ENCODE measurements at places on chromosomes 5 and 9.

GRCh38 chr9:131608493-131609037, 63.2 kb downstream of the PRRT1B start:
- DNase-seq = no peak

DNA sequence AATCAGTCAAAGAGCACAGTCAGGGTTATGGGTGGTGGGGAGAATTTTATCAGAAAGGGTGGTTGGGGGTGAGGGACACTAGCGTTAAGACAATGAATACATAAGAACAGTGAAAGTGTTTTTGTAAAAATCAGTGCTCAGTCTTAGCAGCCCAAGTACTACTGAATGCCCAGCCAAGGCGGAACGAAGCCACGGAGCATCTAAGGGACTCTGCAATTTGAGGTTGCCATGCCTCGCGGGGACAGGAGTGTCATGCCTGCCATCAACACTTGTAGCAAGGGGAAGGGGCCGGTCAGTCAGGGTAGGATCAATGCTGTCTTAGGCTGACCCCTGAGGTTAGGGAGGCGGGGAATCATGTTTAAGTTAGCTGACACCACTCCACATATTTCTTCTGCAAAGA, 13.3 kb downstream of the FSTL4 start:
- no peak for DNase-seq

- no peak for DNase-seq
These were observed 11.8 kb upstream of the CHD1 start for GRCh38 chr5:98940581-98940980.

DNA sequence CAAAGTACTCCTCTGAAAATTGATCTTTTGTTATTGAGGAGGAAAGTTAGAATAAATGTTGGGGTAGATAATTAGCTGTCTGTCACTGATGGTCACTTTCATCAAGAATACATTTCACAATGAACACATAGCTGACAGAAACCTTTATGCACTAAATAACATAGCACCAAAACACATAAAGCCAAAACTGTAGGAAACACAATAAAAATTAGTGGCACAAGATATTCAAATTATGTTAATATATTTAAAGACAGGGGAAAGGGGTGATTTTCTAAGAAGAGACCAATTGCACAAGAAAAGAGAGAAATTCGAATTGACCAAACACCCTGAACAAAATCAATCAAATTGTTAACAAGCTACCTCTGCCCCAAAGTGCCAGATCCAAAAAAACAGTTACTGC, 89.7 kb downstream of the AK8 start:
- DNase-seq = no peak

- no peak for DNase-seq
These were observed 192.1 kb upstream of the RGMB start for GRCh38 chr5:98581112-98581997.

- DNase-seq = no peak
These were observed 1.4 kb upstream of the TTC1 start for GRCh38 chr5:160007514-160007913.

DNA sequence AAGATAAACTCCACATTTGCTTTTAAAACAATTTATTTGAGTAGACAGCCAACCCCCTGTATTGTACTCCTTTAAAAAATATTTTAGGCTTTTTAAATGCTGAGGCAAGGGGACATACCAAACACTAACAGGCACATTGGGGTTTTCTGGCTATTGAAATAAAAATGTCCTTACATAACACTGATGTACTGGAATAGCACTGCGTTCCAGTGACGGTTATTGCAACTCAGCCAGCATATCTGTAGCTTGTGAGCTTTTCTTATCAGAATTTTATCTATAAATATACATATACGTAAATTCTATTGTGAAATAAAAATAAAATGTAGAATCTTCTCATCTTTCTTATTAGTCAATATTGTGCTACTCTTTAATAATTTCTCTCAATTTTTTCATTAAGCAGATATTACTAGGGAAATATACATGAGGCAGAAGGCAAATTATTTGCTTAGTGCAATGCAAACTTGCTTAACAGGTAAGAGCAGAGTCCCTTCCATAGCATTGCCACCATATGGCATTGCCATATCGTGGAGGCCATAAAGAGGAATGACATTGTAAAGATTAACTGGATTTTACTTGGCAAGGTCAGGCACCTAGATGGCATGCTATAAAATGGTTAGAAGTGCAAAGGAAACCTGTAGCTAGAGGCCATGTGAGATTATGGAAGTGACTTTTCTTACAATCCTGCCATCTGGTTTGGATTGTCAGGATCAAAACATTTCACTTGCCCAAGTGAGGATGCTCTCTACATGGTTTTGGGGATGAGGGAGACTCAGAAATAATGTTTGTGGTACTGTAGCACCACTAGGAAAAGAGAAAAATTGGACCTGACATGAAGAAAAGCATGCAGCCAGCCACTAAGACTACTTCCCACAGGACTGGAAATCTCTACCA, 94.8 kb upstream of the CDKN2B start:
- no peak for DNase-seq

GRCh38 chr5:115932991-115933390, 29.3 kb upstream of the LVRN start:
- DNase-seq = no peak

GRCh38 chr5:132256783-132257130, 739 bp upstream of the PDLIM4 start:
- no peak for DNase-seq

- DNase-seq = no peak
These were observed 18.2 kb downstream of the PPP2R2B start for GRCh38 chr5:146860213-146860893.

DNA sequence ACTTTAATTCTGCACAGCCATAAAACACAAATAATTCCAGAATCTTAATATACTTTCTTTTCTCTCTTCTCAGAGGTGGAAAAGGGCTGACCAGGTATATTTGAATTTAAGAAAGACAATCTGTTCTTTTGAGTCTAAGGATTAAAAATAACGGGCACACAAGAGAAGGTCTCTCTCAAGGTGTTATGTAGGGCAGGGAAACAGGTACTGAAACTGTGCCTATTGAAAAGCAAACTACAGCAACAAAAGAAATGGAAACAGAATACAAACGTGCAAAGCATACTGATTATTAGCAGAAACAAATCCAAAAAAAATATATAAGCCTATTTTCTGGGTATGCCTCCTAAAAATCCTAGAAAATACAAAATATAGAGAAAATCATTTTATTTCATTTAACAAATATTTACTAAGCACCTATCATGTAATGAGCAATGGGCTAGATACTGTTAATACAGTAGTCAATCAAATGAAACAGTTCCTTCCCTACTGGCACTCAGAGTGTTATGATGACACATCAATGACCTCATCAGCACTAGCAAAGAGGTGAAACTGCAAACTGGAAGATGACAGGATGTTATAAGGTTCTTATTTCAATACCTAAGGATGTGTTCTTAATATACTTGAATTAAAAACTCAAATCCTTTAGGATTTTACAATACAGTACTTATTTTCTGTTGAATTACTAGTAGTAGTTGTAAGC, 87.7 kb downstream of the AUH start:
- DNase-seq = no peak

GRCh38 chr5:141172381-141173204, at the start of gene PCDHB7:
Gene PCDHB7 (plus strand): TSS chr5:141172644. CDS start chr5:141172836, 192 bp downstream.
- DNase-seq = no peak

DNA sequence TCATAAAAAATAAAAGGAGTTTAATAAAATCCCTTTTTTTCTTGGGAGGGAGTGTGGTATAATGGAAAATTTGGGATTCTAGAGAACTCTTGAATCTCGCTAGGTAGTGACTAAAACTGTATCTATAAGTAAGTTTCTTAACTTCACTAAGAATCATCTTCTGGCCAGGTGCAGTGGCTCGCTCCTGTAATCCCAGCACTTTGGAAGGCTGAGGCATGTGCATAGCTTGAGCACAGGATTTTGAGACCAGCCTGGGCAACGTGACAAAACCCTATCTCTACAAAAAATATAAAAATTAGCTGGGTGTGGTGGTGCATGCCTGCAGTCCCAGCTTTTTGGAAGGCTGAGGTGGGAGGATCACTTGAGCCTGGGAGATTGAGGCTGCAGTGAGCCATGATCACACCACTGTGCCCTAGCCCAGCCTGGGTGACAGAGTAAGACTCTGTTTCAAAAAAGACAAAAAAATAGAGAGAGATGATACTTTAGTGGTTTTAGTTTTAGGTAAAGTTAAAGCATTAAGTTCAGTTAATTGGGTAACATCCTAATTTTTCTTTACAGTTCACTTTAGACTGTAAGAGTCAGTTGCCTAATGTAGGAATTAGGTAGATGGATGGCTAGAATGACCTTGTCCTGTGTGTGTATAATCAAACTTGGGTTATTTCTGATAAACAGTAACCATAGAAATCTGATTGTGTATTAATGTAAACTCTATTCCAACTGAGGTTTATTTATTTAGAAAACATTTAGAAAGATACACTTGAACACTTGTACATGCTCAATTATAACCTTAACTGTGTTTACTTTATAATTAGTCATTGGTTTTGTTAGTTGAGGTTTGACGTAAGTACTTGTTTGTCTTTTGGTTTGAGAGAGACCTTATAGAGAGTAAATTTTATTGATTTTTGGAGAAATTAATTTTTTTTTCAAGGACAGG, 17.8 kb downstream of the UNC13B start:
- DNase-seq = no peak

GRCh38 chr5:77168161-77168878, 42.2 kb upstream of the PDE8B start:
- DNase-seq = no peak

- DNase-seq = no peak
These were observed 852 bp downstream of the ZNF354C start for GRCh38 chr5:179061025-179061424.

GRCh38 chr9:109963079-109963478, 183.1 kb downstream of the PALM2AKAP2 start:
- no peak for DNase-seq

DNA sequence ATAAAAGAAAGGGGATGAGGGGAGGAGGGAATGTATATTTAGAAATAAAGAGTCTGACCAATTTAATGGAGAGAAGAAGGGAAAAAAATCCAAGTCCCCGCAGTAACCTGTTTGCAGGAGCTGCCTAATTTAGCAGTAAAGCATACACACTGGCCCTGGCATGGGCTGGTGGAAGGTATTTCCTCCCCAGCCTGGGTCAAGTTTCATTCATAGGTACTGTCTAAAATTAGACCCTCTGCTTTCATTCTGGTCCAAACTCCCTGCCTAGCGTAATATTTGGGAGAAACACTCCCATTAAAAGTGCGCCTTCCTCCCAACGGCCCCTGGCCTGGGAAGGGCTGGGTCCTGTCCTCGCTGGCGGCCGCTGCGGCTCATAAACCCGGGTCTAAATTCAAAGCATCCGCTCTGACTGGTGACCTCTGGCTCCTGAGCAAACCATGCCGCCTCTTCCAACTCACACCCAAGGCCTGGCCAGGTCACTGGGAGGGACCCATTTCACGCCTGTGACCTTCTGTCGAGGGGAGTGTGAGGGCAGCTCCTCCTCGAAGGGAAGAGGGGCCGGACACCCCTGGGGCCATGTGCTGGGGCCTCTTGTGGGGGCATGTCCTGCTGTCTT, 123.2 kb downstream of the FGF18 start:
- DNase-seq = no peak

DNA sequence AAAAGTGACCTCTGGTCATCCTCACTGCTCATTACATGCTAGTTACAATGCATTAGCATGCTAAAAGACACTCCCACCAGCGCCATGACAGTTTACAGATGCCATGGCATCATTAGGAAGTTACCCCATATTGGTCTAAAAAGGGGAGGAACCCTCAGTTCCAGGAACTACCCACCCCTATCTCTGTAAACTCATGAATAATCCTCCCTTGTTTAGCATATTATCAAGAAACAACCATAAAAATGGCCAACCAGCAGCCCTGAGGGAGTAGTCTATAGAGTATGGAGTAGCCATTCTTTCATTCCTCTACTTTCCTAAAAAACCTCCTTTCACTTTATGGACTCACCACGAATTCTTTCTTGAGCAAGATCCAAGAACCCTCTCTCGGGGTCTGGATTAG, 89.4 kb downstream of the ATPSCKMT start:
- no peak for DNase-seq

- no peak for DNase-seq
These were observed 53.8 kb downstream of the NR2F1 start for GRCh38 chr5:93636837-93637236.

- no peak for DNase-seq
These were observed 227.8 kb upstream of the CDH9 start for GRCh38 chr5:27266184-27266583.

GRCh38 chr9:1855726-1856125, 159.4 kb upstream of the SMARCA2 start:
- DNase-seq = no peak

DNA sequence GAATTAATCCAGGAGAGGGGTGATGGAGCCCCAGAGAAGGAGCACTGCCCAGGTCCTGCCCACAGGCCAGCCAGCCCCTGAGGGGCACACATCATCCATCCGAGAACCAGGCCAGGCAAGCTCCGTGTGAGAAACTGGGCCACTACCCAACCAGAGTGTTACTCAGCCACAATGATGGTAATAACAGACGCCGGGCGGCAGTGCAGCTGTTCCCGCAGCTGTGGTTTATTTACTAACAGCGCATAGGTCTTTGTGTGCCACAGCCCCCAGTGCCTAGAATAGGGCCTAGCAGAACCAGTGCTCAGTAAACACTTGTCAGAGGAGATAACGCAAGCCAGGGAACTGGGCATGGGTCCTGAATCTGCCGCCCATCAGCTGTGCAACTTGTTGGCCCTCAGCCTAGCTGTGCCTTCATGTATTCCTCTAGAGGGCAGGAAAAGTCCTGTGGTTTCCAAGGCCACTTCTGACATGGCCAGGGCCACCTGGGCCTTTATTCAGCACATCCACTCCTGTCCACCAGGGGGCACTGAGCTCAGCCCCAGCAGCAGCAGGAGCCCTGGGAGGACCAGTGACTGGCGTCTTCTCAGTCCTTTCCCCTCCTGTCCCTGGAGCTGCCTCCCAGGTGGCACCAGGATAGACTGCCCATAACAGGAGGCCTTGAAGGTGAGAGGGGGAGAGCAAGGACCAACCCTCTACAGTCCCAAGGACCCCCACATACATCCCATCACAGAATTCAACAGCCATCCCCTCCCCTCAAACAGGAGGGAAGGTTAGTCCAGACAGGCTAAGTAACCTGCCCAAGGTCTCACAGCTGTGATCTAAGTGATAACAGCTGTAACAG, 2.1 kb downstream of the MXD3 start:
- DNase-seq = no peak

DNA sequence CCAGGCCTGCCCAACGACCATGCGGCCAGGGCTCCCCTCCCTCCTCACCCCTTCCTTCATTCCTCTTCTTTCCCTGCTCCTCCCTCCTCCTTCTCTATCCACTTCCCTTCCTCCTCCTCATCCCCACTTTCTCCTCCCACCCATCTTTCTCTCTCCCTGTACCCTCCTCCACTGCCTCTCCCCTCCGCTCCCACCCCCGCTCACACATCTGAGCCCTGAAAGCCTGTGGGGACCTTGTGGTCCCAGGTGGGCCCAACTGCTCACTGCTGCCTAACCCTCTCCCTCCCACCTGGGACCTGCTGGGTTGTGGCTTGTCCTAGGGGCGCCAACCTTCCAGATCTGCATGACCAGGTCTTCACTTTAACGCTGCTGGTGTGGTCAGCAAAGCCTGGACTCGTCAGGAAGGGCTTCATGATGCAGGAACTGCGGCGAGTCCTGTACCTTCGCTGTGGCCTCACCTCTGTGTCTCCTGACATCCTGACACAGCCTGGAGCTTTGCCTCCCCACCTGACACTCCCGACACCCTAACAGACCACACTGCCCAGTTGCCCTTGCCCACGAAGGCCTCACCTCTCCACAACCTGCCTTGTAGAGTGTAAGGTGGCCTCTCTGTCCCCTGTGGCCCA, 34.6 kb downstream of the C5orf15 start:
- no peak for DNase-seq

- DNase-seq = no peak
These were observed 14.1 kb downstream of the SEMA4D start for GRCh38 chr9:89483592-89484474.
